Caco-2 (cell line): ENCODE measurements at places on chromosomes 7 and 10. TPM values are rescaled to one million over a fixed set of nuclear protein-coding genes. Genes with fewer than 3 reads are reported as not detected.

The SCART1 gene
- 0.70 and 0.73 TPM in 2 replicates for total RNA-seq

The GNGT1 gene
- 0.54 and 0.97 TPM in 2 replicates for total RNA-seq

The AKR1C3 gene
- total RNA-seq, result 96.8 and 115 TPM in 2 replicates

The FAM20C gene
- 34.0 and 37.6 TPM in 2 replicates for total RNA-seq

The HOXA3 gene
- 19.9 and 22.6 TPM in 2 replicates for total RNA-seq

- no peak for DNase-seq
Measured at GRCh38 chr10:46096909-46097575, 51.0 kb upstream of the MSMB start.

DNA sequence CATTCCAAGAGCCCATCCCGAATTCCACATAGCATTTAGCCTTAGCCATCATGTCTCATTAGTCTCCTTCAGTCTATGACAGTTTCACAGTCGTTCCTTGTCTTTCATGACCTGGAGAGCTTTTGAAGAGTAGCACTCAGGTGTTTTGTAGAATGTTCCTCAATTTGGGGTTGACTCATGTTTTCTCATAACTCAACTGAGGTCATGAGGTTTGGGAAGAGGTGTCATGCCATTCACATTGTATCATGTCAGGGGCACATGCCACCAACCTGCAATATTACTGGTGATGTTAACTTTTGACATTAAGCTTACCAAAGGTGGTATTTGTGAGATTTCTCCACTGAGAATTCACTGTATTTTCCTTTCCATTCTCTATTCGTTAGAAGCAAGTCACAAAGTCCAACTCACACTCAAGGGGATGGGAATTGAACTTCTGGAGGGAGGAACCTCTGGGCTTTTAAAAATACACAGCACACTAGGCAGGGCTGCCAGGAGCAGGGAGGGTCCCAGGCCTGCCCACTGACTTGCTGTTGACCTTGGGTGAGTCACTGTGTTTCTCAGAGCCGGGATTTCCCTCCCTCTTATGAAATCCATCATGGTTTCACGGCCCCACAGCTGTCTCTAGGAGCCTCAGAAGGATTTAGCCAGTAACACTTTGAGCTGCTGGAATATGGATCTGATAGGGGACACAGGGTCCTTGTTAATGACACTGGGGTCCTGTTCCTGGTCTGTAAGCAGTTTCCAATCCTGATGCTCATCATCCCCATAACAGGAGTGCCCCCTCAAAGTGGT, 74.4 kb upstream of the TCF7L2 start:
- DNase-seq, result peak; percentile 9

GRCh38 chr7:25316366-25316765, 88.1 kb upstream of the NPVF start:
- no peak for DNase-seq

DNA sequence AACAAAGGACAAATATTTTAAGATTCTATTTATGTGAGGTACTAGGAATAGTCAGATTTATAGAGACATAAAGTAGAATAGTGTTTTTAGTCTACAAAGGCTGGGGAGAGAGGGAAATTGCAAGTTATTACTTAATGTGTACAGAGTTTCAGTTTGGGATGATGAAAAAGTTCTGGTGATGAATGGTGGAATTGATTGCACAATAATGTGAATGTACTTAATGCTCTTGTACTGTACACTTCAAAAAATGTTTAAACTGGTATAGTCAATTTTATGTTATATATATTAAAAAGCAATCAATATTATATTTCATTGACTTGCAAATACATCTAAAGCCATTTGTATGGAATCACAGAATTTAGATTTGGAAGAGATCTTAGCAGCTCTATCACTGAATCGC, 213.4 kb downstream of the PPP1R3A start:
- no peak for DNase-seq

DNA sequence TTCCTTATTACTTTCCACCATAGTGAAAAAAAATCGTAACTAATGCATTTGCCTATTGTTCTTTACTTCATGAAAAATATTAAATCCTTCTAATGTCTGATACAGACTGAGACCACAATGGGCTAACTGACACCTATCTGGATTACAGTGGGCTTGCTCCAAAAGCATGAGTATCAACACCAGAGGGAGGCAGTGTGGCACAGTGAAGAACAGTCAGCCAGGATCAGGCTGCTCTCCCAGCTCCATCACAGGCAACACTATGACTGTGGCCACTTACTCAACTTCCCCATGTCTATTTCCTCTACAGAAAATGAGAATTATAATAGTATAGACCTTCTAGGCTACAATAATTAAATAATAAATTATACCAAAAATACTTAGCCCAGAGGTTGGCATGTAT, 97.2 kb downstream of the SLC25A13 start:
- DNase-seq, result peak; percentile 26

GRCh38 chr7:94650147-94651051, 5.5 kb downstream of the SGCE start:
- no peak for DNase-seq

GRCh38 chr10:61463035-61463909, 10.1 kb upstream of the TMEM26 start:
- DNase-seq, result no peak

GRCh38 chr10:29790207-29790606, 155.4 kb upstream of the SVIL start:
- DNase-seq, result no peak

DNA sequence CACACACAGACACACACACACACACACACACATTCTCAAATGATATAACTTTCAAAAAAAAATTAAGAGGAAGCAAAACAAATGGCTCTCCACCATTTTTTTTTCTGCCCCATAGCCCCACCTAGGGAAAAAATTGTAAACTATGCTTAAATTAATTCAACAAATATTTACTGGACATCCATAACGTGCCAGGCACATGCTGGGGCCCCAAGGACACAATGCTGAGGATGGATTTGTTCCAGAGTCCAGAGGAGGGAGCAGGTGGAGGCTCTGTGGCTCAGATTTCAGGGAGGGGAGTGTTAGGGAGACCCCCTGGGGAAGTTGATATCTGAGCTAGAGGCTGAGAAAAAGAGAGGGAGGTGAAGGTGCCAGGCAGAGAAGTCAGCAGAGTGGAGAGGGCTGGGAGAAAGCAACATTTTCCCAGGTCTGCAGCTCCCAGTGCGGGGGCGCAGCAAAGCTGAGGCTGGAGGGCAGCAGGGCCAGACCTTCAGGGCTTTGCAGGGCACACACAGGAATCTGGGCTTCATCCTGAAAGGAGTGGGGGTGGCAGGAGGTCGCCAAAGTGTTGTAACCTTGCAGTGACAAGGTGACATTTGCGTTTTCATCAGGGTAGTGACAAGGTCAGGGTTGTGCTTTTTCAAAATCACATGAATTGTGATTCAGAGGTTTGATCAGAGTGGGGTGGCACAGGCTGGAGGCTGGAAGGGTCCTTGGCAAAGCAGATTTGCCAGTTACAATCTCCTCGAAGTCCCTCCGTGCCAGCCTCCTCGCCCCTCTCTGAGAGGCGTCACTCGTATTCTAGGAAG, 261.6 kb downstream of the WDR11 start:
- no peak for DNase-seq

GRCh38 chr7:90345595-90346335, 751 bp upstream of the GTPBP10 start:
- peak; percentile 20 for DNase-seq

DNA sequence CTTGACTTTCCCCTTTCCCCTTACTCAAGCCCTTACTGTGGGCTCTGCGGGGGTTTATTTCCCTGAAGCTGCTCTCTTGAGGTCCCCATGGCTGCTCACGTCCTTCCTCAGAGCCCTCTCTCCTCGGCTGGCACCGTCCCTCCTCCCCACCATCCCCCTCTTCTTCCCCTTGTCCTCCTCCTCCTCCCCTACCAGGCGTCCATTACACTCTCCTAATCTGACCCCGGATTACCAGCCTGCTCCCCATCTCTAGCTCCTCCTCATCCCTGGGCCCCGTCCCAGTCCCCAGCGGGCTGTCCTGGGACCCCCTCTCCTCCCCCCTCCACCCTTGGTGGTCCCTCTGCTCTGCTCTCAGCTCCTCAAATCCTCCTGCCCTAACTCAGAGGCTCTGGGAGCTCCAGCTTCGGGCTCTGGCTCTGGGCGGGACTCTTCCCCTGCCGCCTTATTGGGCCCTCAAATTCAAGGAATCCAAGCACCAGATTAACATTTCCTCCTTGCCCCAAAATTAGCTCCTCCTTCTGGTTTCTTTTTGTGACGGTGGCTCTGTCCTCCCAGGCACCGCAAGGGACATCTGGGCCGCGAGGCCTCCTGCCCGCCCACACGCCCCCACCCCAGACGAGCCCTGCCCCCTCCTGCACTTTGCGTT, 48.5 kb upstream of the LEP start:
- DNase-seq, result no peak

- no peak for DNase-seq
Measured at GRCh38 chr7:22572292-22572691, 72.3 kb upstream of the STEAP1B start.
